ENCODE measurements at places on chromosomes 6 and 20.

DNA sequence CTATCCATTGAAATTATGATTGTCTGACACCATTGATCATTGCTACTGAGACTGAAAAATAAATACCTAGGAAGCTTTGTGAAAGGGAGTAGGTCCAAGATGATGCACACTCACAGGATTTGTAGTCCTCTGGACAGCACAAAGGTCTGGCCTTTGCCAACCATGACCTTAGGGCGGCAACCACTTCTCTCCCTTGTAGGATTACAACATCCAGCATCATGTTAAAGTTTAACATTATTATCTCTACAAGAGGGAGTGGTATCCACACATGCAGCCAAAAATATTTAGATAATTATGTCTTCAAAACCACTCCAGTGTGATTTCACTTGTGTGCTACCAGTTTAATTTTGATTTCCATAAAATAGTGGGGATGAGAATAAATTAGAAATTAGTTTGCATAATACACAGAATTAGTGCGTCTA lies 51.1 kb upstream of the NHSL1 start:
- DNase-seq = no peak

DNA sequence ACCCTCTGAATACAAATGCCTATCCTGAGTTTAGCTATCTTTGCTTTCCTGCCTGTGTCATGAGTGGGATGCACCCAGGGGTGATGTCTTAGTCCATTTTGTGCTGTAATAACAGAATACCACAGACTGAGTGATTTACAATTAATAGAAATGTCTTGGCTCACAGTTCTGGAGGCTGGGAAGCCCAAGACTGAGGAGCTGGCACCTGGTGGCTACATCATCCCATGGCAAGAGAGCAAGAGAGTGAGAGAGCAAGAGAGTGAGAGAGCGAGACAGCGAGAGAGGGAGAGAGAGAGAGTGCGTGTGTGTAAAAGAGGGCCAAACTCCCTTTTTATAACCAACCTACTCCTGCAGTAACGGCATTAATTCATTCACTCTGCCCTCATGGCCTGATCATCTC lies 76.8 kb downstream of the PRDM1 start:
- DNase-seq = no peak

DNA sequence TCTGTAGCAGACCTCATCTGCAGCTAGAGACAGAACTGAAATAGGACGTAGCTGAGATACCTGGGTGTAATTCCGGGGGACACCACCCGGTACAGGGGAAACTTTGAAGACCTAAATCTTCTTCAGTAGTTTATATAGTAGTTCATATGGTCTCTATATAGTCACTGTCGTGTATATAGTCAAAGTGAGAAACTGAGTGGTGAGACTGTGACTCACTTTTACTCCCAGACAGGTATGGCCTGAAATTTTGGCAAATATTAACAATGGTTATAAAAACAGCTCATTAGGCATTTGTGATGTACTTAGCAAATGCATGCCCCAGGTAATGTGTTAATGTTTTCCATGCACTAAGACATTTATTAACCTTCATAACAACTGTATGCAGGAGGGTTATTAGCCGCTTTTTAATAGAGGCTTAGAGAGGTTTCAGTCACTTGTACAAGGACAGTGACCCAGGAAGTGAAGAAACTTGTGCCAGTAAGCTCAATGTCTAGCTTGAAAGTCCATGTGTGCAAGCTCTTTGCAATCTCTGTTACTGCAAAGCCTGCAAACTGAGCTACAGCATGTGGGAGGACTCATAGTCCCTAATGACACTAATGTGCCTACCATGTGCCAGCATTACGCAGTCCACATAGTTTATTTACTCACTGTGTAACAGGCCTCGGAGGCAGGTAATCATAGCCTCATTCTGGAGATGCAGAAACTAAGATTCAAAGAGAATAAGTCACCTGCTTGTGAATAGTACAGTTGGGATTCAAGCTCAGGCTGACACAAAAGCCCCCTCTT lies 165.4 kb upstream of the CHD6 start:
- no peak for DNase-seq

GRCh38 chr6:152057832-152058498 lies 250.5 kb downstream of the ESR1 start:
- DNase-seq = no peak

GRCh38 chr20:9059931-9060330 lies 9.0 kb upstream of the PLCB4 start:
- DNase-seq = no peak

DNA sequence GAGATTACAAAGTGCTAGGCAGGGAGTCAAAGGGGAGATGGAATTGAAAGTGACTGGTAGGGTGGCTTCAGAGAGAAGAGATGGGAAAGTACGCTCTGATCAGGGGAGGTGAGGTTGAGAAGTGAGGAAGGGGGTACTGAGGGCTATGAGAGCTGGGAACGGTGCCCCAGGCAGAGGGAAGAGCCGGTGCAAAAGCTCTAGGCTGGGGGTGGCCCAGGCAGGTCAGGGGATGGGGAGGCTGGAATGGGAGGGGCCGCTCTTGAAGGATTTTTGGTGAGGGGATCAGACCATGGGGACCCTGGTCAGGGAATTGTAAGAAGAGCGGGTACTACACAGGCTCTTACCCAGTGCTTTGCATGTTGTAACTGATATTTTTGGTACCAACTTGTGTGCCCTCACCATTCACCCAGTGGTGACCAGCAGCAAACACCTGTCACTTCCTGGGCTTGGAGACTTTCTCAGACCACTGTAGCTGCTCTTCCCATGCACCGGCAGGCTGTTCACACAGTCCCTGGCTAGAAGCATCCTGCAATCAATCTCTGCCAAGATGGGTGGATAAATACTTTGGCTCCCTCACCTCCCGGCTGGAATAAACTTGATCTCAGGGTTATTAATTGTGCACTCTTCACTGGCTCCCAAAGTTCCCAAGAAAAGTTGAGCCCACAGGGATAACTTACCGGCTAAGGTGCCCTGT lies 24.0 kb downstream of the PCK1 start:
- DNase-seq = no peak

DNA sequence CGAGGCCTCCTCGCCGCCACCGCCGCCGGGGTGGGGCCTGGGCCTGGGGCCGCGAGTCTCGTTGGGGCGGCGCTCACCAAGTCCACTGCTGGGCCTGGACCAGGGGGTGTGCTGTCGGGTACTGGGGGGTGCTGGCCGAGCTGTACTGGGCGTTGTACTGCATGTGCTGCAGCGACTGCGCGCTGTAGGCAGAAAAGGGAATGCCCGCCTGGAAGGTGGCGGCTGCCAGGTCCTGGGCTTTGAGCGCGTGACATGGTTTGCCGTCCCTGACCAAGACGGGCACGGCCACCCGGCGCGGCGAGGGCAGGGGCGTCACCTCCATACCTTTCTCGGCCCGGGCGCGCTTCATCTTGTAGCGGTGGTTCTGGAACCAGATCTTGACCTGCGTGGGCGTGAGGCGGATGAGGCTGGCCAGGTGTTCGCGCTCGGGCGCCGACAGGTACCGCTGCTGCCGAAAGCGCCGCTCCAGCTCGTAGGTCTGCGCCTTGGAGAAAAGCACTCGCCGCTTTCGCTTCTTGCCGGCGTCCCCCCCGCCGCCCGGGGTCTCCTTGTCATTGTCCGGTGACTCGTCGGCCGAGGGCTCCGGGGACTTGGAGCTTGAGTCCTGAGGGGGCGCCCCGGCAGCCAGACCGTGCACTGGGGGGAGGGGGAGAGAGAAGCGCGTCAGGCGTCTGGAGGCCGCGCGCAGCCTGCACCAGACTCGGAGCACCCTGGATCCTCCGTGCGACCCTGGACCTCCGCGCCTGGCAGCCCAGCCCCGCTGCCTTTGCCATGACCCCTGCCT lies 1.8 kb downstream of the NKX2-2 start:
- no peak for DNase-seq

DNA sequence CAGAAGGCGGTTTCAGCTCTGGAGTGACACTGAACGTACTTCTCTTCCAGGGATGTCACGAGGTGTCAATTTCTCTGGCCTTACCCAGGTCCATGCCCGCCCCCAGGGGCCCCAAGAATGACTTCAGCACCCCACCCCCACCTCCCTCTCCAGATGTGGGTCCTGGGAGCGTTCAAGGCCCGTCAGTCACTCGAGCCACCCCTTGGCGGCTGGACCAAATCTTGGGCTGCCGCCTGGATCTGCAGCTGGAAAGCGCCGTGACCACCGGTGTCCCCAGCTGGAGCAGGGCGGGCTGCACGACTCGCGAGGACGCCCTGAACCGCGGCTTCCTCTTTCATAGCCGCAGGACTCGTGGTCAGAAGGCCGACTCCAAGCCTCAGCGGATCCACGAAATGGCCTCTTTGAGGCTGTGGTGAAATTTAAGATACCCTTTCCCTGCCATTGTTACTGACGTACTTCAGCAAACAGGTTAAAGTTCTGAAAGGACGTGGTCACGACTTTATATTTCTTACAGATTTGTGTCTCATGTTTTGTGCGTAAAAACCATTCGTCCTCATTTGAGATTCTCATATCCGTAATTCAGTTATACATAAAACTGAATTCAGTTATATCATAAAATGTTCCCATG lies 29.3 kb downstream of the TRIM38 start:
- DNase-seq = peak; percentile 46

- DNase-seq = no peak
Measured at GRCh38 chr6:4362326-4362725, 227.0 kb upstream of the ECI2 start.

GRCh38 chr6:143092768-143093167 lies 32.1 kb downstream of the AIG1 start:
- no peak for DNase-seq

DNA sequence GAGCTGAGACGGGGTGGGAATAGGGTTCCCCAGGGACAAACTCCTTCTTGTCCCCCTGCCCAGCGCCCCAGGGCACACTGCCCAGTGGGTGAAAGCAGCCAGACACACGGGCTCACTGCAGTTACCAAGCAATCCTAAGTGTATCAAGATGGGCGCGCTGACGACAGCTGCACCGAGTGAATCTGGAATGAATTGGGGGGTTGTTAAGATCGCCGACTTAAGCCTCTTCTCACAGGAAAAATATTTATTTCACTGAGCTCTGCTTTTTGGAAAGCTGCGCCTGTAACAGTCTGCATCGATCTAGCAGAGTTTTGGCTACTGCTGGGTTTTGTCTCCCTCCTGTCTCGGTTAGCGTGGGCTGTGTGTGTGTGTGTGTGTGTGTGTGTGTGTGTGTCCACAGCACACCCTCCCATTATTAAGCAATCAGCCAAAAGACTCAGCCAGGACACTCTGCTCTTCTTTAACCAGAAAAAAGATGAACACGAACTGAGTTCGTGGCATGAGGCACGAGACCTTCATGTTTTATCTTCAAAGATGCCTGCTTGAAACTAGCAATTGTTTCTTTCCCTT lies 35.9 kb downstream of the RIPOR3 start:
- DNase-seq = no peak

- peak; percentile 65 for DNase-seq
Measured at GRCh38 chr6:12051861-12052368, 39.8 kb downstream of the HIVEP1 start.

DNA sequence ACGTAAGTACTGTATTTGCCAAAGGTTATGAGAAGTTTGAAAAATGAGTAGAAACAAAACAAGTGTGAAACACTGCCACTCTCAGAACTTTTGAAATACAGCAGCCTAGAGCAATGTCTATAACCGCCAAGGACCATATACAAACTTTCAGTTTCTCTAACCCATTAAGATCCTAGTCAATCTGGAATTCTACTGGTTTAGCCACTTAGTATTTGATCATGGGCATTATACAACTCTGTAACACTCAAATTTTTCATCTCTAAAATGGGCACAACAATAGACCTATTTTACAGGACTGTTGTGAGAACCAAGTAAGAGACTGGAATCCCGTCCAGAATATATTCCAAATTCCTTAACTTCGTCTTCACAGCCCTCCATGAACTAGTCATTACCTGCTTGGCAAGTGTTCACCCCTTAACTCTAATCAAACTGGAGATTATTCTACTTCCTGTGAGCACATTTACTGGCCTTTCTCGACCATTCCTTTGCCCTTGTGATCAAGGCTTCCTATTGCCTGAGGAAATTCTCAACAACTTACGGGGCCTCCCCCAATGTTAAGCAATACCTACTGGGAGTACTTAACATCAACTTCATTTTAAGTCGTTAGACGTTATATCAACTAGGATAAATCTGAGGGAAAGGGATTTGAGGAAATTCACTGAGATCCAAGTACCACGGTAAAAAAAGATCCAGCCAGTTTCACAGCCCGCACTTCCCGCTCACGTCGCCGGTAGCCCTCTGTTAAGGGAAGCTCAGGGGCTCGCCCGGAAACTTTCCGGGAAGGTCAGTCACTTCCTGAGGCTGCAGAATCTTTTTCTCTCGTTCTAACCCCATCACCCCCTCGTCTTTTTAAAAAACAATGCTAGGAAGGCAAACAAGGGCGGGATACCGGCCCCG lies 1.1 kb downstream of the EIF2S2 start:
- no peak for DNase-seq

DNA sequence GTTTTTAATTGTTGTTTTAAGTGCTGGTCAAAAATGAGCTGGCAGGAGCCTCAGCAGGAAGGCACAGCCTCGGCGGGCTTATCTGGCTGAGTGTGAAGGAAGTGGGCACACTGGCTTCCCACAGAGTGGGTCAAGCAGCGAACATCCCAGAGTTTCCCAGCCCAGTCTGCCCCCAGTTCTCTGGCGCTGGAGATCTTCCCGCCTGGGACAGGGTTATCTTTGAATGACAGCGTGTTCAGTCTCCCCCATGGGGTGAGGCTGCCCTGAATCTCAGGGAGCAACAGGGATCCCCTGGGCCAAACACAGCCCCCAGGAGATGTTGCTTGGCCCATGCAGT lies 122.2 kb upstream of the PTPN1 start:
- DNase-seq = no peak

- DNase-seq = no peak
Measured at GRCh38 chr6:134454794-134455193, 136.9 kb upstream of the SGK1 start.

DNA sequence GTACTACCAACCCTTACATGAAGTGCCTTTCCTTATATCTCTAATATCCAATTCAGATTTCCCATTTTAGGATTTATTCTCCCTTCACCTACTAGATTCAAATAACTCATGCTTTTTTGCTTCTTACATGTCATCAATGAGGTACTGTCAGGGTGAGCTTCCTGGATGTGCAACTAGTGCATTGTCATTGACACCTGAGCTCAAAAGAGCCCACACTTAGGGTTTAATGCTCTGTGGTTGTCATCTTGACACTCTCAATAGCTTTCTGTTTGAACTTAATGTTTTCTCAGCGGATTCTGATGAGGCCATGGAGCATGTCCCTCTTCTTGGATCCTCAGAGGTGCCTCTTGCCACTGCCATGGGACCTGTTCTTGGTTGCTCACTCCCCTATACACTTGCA lies 1033.3 kb upstream of the EYS start:
- no peak for DNase-seq

DNA sequence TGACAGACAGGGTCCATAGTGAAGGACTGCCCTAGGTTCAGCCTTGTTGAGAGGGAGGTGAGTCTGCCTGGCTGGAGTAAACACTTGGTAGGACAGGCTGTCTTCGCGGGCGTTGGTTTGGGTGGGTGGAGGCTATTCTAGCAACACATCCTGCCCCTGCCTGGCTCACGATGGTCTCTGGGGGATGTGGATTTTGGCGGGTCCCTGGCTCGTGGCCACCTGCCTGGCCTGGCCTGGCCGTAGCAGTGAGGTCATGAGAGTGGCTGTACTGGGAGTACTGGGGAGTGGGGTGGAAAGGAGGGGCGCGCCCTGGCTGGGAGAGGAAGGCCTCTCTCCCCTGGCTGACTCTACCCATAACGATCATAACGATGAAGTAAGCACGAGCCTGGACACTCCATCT lies 30.2 kb upstream of the MRPS18A start:
- no peak for DNase-seq

Measured in stimulated activated CD4-positive, alpha-beta T cell treated with anti-CD3 and anti-CD28 coated beads, Interleukin-1b, Interleukin-23, amount 100 ng/mL, for 48 hours (primary cell).